ENCODE measurements at places on chromosomes 5 and 9.

- no peak for DNase-seq
These were observed 6.3 kb upstream of the ATG10 start for GRCh38 chr5:81965524-81965923.

GRCh38 chr9:95206143-95206542, 111.4 kb downstream of the FANCC start:
- DNase-seq: no peak

DNA sequence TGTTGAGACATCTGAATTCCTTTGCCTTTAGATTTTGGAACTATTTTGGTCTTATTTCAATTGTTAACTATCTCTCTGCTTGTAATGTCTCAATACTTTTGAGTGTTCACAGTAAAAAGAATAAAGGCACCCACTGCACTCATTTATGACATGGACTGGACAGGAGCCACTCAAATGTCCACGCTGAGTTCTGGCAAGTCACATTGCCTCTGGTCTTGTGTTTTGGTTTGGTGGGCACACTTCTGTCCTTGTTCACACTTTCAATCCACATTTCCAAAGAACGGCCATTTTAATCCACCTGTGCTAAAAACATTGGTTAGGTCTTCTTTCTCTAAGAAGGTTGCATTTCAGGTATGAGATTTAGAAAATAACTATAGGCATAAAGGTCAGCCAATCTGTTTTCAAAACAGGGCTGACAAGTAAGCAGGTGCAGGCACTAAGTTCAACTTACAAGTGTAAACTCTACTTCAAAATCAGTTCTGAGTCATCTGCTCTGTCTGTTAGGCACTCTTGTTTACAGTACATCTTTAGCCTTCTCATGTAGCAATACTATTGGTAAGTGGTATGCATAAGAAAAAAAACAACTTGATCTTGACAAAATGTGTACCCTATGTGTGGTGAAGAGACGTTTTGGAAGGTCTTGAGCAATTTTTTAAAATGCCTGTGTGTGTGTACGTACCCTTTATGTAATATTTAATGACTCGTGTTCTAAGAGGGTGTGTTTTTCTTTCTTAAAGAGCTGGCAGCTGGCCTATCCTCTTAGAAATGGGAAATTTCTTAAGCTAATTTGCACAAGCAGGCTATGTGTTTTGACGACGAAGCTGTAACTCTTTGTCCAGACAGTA, 31.5 kb upstream of the ZFAND5 start:
- no peak for DNase-seq

DNA sequence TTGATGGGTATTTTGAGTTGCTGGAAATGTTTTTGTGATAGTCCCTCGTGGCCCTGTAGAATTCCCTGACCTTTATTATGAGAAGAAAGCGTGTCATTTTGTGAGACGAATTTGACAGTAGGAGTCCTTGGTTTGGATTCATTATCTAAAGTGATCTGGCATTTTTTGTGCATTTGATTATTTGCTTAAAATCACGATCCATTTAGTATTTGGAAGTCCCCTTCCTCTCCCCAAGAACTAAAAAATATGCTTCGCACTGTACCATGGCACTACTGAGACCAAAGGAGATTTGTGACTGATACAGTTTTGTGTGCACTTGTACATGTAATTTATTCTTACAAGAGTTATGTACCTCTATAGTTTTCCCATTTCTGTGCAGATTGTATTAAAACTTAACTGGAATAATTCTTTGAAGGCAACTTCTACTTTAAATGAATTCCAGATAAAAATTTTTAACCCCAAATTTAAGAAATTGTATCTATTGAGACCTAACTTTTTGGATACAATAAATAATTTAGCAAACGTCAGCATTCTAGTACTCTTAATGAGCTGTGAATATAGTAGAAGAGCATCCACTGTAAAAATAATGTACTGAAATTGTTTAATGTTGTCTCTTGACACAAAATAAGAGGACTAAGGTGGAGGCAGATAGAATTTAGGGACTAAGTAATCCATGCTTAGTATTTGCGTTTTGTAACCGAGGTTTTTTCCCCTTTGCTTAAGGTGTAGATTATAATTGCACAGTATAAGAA, 2.1 kb downstream of the MAP3K1 start:
- no peak for DNase-seq

DNA sequence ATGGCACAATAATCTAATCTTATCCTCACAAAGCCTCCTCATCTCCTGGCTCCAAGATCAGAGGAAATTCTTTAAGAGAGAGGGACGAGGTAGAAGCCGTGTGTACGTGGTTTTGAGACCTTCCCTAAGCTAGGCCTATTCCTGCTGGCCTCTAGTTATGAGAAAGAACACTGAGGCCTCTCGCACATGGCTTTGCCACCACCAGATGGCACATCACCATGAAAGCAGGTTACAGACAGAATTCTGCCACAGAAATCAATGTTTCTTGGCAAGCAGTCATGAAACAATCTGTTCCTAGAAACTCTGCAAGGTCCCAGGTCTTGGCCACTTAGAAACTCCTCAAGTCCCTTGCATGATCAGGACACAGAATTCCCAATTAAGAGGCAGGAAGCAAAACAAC, 268.2 kb upstream of the TAS2R1 start:
- no peak for DNase-seq

- no peak for DNase-seq
These were observed 871 bp downstream of the TRIO start for GRCh38 chr5:14143841-14144585.
